NCI-H82 (cell line): ENCODE measurements at places on chromosomes 11 and 22.

GRCh38 chr11:28169816-28170215 is 61.6 kb downstream of the METTL15 start:
- DNase-seq, result no peak

- no peak for DNase-seq
These were observed 7.4 kb downstream of the PYGM start for GRCh38 chr11:64752175-64752970.

GRCh38 chr11:106728379-106728778 is 289.9 kb downstream of the GUCY1A2 start:
- no peak for DNase-seq

DNA sequence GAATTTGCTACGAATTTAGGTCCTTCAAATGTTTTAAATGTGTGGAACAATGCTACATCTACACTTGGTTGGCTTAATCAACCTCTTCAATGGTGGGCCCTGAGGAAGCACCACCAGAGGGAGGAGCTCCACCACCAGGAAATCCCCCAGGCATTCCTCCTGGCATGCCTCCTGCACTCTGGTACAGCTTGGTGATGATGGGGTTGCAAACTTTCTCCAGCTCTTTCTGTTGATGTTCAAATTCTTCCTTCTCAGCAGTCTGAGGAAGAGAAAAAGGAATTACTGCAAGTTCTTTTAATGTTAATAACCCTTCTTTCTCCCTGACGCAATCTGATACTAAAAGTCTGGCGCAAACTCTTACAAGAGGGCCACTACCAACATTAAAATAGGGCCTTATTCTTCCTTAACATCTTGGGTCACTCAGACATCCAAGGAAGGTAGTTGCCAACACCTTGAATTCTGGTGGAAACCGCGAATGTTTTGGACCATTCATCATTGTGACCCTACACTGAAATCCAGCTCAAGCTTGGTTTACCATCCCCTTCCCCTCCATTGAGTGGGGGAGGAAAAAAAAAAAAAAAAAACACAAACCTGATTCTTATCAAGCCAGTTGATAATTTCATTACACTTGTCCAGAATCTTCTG is 4.2 kb downstream of the HSPA8 start:
- no peak for DNase-seq

- DNase-seq, result peak; percentile 87
These were observed 373.3 kb upstream of the CCDC90B start for GRCh38 chr11:83659466-83659865.

DNA sequence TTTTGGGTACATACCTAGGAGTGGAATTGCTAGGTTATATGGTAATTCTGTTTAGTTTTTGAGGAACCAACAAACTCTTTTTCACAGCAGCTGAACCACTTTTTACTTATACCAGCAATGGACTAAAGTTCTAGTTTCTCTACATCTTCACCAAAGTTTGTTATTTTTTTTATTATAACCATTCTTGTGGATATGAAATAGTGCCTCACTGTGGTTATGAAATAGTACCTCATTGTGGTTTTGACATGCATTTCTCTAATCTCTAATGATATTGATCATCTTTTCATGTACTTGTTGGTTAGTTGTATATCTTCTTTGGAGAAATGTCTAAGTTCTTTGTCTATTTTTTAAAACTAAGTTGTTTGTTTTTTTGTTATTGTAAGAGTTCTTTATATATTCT is 27.2 kb downstream of the STIM1 start:
- no peak for DNase-seq

- peak; percentile 54 for DNase-seq
These were observed 11.4 kb upstream of the PITPNB start for GRCh38 chr22:27930331-27931060.

- DNase-seq, result no peak
These were observed 49.7 kb upstream of the BIRC3 start for GRCh38 chr11:102267609-102268008.

DNA sequence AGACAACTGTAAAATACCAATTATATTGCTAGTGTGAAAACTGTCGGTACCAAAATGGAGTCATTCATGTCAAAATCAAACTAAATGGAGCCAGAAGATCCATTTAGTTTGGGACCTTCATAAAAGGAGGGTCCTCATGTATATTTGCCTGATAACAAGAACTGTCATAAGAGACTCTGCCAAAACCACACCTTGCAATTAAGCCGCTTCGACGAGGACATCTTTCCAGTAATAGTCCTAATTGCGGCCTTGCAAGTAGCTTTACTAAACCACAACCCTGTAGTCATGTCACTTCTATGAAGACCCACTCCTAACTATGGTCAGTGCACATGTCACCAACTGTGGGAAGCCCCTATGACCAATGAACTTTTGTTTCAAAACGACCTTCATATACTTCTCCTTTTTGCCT is 9.4 kb downstream of the UBQLN3 start:
- DNase-seq, result no peak

- no peak for DNase-seq
These were observed 53.5 kb upstream of the SLC35C1 start for GRCh38 chr11:45751430-45751829.

DNA sequence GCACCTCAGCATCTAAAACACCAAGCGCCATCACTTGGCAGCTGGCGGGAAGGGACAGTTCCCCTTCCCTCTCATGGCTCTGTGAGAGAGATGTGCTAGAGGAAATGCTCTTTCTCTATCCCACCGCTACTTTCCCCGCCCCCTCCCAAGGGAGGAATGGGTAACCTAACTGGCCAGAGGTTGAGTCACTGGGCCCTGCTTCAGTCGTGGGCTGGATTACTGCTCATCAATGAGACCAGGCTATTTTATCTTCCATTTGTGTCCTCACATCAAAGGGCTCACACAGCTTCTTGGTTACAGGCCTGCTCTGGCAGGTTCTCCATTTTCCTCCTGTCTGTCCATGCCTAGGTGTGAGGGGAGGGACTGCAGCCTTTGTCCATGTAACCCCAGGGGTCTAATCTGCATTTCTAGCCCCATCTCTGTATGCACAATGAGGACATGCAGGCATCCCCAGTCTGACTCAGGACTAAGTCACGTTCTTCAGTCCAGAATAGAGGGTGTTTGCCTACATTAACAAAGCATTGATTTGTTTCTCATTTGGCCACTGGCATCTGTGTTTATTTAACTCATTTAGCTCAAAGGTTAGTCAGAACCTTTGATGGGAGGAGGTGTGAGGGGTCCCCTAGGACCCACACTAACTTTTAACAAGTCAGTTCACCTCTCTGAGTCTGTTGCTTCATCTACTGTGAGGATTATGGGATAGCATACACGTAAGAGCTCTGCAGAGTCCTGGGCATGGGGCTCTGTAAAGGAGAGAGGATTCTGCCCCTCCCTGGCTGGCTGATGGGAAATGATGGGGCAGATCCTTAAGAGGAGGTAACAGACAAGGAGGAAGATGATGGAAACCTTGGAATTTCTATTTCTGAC is 99.1 kb downstream of the XRRA1 start:
- no peak for DNase-seq

DNA sequence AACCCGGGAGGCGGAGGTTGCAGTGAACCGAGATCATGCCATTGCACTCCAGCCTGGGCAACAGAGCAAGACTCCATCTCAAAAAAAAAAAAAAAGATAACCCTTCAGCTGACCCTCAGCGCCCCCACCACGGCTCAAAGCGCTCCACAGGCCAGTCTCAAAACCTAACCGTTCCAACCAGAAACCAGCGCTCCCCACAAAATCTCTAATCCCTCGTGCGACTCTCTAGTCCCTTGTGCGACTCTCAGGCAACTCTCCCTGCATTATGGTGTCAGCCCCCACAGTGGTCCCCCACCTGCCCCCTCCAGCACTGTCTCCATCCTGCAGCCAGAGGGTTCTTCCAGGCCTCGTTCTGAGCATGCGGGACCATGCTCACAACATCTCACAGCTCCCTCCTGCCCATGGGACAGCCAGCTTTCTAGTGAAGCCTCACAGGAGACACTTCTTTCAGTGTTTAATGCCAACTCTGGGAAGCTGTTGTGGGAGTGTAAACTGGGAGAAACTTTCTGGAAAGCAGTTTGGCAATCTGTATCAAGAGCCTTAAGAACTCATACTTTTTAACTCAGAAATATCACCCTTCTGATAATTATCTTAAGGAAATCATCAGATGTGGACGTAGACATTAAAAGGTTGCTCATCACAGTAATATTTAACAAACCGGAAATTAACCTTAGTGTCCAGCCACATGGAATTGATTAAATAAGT is 4.2 kb upstream of the RASGRP2 start:
- DNase-seq, result no peak

- DNase-seq, result no peak
These were observed 30.9 kb downstream of the SLC36A4 start for GRCh38 chr11:93166862-93167261.

GRCh38 chr11:70483077-70483861 is 84.9 kb downstream of the CTTN start:
- DNase-seq, result peak; percentile 19

- DNase-seq, result no peak
These were observed 132.8 kb upstream of the NCAM1 start for GRCh38 chr11:112828421-112828820.

GRCh38 chr11:24145411-24145810 is 351.4 kb upstream of the LUZP2 start:
- no peak for DNase-seq

DNA sequence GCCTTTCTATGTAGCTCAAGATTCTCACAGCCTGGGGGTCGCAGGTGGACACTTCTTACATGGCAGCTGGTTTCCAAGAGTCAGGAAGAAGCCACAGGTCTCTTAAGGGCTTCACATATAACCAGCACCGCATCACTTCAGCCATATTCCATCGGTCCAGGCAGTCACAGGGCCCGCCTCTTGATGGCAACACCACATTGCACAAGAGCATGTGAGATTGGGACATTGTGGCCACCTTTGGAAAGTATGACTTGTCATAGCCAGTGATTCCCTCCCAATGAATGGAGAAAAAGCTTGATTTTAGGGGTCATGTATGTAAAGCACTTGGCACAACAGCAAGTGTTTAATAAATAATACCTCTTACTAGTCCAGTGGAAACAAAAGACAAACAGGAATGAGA is 98.3 kb downstream of the NCAM1 start:
- DNase-seq, result no peak

DNA sequence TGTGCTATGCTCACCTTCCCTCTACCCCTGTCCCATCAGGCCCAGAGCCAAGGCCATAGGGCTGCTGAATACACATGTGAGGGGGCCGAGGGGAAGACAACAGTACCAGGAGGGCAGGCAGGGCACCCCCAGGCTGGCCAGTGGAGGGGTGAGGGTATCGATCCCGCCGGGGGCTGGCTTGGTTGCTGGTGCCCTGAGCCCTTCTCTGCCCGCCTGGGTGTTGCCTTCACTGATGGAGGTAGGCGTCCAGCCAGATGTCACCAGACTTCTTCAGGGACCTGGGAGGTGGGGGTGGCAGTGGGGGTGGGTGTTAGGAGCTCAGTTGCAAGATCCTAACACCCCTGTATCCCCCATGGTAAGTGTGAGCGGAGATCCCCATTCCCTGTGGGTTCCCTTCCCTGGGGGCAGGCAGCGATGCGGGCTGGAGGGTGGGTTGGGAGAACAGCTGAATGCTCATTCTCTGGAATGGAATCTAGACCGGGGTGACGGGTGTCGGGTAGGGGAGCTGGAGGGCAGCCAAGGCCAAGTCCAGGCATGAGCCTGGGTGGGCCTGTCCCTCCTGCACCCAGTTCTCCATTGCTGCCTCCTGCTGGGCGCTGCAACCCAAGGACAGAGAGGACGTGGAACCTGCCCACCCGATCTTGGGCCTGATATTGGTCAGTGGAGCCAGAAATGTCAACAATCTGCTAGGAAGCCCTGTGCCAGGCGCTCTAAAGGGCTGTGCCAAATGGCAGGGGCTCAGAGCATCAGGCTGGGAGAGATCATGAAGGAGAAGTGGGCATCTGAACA is 17.6 kb downstream of the FADS3 start:
- no peak for DNase-seq

GRCh38 chr11:36022882-36023281 is 79.0 kb downstream of the LDLRAD3 start:
- DNase-seq, result peak; percentile 97

DNA sequence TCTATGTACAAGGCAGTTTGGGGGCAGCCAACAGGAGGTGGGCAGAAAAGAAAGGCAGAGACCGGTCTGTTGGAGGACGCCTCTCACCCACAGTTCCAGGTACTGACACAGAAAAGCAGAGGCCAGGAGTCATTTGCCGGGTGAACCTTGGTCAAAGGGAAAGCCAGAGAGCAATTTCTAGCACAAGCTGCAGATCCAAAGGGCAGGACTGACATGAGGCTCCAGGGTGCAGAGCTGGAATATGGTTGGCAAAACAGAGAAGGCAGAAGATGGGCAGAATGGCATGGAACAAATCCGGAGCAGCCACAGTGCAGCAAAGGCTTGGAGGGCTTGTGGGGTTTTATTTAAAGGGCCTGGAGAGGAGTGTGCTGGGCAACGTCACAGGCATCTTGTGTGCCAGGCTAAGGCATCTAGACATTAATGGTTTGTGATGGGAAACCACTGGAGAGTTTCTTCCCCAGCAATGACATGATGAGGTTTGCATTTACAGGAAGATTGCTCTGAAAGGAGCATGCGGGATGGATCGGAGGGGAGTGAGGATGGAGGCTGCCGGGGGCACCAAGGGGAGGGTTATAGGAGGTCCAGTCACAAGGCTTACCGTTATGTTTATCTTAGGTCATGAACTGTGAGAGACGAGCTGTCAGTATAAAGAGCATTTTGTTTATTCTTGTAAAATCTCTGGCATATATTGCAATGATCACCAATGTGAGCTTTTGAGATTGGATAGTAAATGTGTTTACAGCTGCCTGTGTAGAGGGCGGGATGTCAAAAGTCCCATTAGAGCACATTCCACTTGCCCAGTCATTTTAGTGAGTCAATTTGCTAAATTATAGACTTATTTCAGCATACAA is 5.7 kb upstream of the MMP20 start:
- no peak for DNase-seq

DNA sequence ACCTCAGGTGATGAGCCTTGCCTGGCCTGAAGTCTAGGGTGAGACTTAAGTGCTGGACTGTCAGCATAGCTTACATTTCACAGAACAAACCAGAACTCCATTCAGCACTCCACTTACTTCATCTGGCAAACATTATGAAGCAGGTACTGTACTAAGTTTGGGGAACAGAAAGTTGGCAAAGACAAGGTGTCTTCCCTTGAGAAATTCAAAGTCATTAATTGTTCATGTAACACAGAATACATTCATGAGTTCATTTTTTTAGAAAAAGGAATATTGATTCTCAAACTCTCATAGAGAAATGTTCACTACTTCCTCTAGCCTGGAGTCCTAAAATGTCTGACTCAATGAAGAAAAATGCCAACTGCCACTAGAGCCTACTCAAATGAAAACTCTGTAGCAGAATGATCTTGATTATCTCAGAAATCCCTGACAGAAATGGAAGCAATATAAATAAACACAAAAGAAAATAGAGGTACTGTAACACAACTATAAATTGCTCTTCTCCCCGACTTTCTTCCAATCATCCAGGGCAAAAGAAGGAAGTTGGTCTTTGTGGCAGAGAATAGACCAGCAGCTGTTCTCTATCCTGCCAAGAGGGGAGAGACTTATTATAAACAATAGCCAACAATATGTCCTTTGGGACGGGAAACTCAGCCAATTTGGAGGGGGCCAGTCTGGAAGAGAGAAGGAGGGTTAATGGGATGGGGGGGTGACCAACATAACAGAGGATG is 129.2 kb upstream of the MTMR2 start:
- no peak for DNase-seq
